ENCODE measurements at places on chromosomes 5 and 9.
A peak's percentile ranks its signal among the peaks of the same experiment; 100 is the strongest.

DNA sequence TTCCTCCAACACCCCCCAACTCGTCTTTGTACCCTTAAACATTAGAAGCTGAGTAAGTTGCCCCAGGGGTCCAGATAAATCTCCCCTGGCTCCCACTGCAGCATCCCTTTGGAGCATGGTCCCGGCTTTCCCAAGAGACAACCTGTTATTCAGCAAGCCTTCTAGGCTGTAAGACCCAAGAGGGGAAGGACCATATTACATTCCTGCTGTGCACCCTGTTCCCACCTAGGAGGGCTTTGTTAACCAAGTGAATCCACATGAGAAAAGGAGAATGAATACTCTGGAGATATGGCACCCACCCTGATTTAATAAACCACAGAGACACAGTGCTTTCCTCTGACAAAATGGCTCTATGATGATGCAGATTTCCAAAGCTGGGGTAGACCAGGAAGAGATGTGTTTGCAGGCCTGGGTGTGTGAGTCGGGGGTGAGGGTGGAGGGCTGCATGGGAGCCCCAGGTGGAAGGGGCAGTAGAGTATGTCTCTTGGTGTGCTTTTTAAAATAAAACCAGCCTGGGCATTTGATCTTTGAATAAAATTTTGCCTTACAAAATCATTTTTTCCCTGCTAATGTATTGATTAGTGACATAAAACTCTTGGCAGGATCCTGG, 325.2 kb downstream of the DRD1 start:
- no peak for DNase-seq

GRCh38 chr5:112574536-112574935, 155.5 kb upstream of the EPB41L4A start:
- DNase-seq = no peak

DNA sequence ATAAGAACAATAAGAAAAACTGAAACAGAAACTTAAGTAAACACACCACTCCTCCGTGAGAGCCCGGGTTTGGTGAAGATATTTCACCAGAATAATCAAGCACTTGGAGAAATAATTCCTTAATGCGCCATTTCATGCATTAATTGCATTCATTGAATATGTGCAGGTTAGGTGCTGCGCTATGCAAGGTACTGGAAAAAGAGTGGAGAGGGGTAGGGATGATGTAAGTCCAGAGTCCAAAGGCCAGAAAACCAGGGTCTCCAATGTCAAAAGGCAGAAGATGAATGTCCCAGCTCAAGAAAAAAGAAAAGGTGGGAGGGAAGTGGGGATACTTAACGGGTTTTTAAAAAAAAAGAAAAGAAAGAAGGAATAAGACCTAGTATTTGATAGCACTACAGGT, 669 bp upstream of the ZFP37 start:
- no peak for DNase-seq

GRCh38 chr5:38808666-38809343, 37.0 kb upstream of the OSMR start:
- DNase-seq = no peak

DNA sequence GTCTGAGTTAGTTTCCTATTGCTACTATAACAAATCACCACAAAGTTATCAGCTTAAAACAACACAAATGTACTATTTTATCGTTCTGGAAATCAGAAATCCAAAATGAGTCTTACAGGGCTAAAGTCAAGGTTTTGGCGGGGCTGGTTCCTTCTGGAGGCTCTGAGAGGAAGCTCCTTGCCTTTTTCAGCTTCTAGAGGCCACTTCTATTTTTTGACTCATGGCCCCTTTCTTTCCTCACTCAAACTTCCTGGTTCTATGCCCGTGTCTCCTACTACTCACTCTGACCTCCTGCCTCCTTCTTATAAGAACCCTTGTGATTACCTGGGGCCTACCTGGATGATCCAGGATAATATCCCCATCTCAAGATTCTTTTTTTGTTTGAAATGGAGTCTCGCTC, 48.2 kb downstream of the GABBR2 start:
- DNase-seq = no peak

DNA sequence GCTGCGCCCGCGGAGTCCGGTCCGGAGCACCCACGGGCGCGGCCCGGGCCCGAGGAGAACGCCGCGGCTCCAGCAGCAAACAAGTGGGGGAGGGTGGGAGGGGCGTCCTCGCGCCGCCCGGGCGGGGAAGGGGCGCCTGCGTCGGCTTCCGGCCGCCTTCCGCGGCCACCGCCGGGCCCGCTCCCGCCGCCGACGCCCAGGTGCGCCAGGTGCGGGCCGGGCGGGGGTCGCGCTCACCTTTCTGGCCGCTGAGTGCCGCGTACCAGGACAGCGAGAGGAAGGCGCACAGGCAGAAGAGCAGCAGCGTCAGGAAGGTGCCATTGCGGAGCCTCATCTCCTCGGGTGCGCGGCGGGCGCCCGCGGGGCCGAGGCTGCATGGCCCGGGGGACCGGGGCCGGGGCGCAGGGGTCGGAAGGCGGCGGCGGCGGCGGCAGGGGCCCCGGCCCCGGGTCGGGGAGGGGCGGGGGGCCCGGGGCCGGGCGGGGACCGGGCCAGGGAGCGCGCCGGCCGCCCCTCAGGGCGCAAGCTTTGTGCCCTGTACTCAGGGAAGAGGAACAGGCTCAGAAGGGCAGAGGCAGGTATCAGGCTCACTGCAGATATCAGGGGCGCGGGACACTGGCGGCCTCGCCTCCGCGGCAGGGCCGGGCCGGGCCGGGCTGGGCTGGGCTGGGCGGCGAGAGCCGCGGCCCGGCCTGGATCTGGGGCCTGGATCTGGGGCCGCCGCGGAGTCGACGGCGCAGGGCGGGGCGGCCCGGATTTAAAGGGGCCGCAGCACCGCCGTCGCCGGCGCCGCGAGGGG, at the start of gene MGAT4B:
MGAT4B (minus strand) TSS at position 617 of the 799 bp plus-strand sequence; CDS start at position 334, 283 bp downstream.
- no peak for DNase-seq

DNA sequence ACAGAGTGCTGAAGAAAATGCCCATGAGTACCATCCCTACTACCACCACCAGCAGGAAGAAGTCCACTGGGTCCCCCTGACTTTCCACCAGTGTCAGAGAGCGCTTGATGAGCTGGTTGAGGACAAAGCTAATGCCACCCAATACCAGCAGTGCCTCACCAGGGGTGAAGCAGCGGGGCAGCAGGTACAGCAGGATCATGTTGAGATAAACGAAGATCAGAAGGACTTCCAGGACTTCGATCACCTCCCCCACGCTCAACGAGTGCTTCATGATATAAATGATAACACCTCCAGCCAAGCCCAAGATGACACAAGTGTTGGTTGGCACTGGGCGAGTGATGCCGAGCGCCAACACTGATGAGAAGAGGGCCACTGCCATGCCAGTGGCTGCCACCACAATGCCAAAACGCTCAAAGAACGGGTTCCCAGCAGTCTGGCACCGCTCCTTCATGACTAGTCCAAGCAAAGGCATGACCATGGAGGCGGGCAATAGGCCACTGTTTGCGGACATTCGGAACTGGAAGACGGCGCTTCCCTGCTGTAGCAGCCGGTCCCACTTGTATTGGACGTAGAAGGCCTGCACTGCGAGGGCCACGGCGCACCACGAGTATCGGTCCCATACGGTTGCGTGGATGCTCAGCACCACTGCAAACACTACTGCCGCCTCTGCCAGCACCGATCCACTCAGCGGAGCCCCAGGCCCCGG, 679 bp downstream of the DOLK start:
- no peak for DNase-seq

GRCh38 chr9:76926846-76927245, 20.9 kb upstream of the PRUNE2 start:
- DNase-seq = no peak

DNA sequence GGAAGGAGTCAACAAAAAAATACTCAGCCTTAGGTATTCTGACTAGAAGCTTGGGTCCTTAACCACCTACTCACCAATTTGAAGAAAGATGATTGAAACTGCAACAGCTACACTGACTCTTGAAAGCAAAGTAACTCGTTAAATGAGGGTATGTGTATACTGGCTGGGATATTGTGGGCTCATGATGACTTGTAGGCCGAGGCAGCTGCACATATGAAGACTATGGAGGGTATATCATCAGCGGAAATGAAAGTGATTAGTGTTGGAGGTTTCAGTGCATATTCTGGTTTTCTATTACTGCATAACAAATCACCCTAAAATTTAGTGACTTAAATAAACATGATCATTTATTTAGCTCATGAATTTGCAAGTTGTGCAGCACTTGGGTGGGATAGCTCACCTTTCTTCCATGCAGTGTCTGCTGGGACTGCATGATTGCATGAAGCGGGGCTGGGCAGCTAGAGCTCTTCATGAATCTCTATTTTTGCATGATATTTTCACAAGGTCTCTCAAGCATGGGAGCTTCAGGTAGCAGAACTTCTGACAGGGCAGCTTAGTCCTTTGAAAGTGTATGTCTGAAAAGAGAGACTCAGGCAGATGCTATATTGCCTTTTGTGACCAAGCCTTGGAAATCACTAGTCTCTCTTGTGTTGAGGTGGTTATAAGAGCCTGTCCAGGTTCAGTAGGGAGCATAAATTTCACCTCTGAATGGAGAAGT, 96.1 kb upstream of the CDKN2B start:
- no peak for DNase-seq

DNA sequence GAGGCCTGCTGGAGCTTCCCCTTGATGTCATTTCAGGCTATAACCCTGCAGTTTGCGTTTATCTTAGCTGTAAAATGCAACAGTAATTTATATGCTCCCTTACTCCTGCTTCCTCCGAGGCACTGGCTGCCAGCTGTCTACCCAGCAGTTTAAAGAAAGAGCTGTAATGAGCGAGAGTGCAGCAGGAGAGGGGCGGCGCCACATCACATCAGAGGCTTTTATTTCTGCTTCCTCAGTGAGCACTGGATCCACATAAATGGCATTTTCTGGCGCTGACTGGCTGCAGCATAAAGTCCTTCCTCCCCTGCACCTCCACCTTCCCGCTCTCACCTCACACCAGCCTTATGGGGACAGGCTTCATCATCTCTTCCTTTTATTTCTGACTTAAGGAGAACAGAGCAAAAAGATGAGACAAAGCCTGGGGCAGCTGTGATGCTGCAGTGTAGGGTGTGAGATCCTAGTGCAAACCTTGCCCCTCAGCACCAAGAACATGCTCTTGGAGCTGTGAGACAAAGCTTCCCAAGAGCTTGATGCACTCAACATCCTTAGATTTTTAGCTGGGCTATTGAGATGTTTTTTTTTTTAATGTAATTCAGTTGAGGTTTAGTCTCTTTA, 829.6 kb upstream of the ZNF608 start:
- no peak for DNase-seq

DNA sequence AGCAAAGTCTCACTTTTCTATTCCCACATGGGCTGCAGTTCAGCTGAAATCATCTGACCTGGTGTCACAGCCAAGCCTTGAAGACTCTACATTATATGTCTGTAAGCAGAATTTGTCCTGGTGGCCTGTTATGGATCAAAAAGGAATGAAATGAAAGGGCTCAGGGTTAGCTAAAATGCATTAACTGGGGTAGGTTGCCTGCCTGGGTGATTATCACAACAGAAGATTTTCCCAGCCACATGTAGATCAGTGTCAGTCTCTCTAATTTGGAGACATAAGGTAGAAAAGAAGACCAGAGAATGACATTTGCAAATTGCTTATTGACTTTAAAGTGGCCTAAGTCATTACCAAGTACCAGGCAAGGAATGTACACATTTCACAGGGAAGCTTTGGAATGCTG, 289.0 kb downstream of the CAAP1 start:
- no peak for DNase-seq

GRCh38 chr5:125536582-125536981, 790.1 kb upstream of the ZNF608 start:
- DNase-seq = no peak

DNA sequence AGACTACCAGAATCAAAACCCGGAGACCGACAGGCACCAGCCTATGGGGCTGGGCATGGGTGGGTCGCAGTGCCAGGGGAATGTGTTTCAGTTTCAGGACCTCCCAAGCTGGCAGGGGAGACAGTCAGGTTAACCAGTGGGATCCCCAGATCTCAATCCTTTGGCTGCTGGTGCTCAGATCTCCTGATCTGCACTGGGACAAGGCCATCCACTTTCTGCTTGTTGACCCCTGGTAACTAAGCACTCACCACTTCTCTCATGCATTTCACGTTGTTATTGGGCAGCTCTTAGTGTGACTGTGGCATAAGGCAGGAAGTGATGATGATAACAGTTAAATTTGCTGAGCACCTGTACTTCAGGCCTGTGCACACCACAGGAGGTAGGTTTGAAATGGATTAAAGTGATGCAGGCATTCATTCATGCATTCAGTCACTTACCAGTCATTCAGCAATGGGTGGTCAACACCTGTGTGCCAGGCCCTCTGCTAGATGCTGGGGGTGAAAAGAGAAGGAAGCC, 42.1 kb upstream of the STXBP1 start:
- DNase-seq = no peak

DNA sequence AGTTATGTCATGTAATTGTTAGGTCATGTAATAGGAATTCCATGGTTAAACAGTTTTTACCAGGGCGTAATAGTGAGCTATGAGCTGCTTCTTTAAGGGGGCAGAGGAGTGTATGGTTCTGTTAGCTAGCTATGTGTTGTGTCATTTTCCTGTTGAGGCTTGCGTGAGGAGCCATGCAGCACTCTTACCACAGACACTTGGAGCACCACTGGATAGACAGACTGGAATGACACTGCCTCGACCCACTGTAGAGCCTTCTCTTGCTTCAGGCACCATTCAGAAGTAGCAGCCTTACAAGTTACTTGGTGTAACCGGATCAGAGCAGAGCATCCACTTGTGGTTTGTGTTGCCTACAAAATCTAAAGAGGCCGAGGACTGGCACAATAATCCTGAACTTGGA, 28.3 kb upstream of the STOM start:
- DNase-seq = peak; percentile 90

GRCh38 chr9:97188545-97188944, 118.9 kb upstream of the CCDC180 start:
- DNase-seq = no peak

DNA sequence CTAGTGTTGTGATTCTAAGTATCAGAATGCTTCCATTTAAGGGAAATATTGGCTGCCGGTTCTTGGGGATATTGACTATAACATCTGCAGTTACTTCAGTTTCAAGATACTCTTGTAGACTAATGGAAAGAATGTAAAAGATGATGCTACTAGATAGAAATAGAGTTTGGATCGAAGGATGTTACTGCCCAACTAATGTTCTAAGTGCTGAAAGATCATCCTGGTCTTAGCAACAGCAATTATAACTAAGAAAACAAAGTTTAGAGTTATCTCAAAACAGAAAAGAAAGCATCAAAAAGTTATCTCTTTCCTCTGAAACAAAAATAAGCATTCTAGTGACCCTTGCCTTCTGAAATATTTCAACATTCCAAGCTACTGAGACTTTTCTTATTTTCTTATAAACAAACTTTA, 49.9 kb downstream of the ITGA1 start:
- DNase-seq = no peak

GRCh38 chr9:68669218-68669617, 35.8 kb upstream of the PIP5K1B start:
- no peak for DNase-seq

GRCh38 chr5:88841212-88841611, 41.8 kb downstream of the MEF2C start:
- no peak for DNase-seq

GRCh38 chr5:17233488-17233887, 16.1 kb downstream of the BASP1 start:
- no peak for DNase-seq

DNA sequence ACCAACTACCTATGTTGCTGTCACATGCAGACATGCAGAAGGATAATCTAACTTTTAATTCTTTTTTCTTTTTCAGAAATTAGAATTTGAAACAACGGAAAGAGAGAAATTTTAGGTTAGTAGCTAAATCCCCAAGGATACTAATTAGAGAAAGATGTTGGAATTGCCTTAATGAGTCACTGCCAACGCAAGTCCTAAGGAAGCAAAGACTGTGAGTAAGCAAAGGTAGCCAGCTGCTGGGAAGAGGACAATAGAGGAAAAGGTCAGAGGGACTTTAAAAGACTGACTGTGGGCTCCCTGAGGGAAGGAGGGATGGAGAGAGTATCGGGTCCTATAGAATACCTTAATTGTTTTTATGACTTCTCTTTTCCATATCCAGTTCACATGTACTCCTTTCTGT, 461.9 kb upstream of the PAPPA start:
- peak; percentile 72 for DNase-seq

Measured in HFF-Myc (cell line).